NCI-H510A (cell line): ENCODE measurements at places on chromosomes 12 and 14.

DNA sequence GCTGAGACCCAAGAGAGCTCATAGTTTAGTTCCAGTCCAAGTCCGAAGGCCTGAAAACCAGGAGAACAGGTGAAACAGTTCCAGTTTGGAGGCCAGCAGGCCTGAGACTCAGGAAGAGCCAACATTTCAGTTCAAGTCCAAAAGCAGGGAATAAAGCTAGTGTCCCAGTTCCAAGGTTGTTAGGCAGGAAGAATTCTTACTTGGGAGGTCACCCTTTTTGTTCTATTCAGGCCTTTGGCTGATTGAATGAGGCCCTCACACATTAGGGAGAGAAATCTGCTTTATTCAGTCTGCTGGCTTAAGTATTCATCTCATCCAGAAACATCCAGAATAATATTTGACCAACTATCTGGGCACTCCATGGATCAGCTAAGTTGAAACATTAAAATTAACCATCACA is 294.6 kb downstream of the PCNX1 start:
- DNase-seq: no peak

GRCh38 chr14:99116741-99117295 is 155.2 kb downstream of the BCL11B start:
- DNase-seq: no peak

DNA sequence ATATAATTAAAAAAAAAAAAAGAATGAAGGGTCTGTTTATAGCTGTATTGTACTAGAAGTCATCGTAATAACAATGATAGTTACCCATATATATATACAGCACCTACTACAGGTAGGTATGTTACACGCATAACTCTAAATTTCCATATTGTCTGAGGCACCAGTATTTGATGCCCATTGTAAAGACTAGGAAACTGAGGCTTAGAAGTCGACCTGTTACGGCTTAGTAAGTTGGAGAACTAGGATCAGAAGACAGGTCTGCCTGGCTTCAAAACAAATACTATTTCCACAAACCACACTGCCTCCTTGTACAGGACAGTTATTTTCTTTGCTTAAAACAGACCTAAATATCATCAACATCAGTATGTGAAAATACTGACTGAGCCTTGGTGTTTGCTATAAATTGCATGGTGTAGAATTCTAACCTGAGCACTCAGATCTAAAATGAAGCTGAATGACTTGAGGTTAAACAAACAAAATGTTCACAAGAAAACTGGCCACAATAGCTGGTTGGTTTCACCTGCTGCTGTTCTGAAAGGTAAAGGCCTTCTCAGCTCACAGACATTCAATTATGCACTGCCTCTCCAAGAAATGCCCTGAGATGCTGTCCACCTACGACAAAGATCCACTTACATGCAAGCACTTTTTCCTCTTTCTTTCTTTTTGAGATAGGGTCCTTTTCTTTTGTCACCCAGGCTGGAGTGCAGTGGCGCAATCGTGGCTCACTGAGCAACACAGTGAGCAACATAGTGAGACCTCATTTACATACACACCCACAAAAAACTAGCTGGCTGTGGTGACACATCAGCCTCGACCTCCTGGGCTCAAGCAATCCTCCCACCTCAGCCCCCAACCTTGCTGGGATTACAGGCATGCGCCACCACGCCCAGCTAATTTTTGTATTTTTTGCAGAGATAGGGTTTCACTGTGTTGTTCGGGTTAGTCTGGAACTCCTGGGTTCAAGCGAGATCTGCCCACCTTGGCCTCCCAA is 35.7 kb downstream of the SSH1 start:
- no peak for DNase-seq

DNA sequence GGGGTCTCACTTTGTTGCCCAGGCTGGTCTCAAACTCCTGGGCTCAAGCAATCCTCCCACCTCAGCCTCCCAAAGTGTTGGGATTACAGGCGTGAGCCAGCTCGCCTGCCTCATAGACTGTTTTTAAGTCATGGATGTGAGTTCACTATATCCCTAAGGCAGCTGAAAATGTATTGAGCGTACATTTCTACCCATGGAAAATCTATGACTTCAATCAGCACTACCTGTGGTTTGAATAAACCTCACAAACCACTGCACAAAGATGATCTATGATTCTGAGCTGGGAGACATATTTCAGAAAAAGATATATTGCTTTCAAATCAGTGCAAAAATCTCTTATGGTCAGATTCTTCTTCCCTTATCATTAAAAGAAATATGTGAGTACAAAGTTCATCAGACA is 22.5 kb downstream of the GCN1 start:
- DNase-seq: no peak

DNA sequence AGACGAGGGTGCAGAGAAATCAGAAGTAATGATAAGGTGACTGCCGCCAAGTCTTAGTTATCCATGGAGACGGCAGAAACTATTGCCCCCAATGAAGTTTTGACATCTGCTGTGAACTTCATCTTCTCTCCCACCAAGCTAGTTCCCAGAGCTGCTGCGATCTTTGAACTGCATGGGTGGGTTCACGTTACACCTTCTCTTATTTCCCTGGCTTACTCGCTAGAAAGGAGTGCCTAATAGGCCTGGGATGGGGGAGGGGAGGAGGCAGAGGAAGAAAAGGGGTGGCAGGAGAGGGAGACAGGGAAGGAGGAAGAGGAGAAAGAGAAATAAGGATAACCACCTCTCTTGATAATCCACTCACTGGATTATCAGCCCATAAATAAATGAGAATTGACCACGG is 157.1 kb downstream of the NTF3 start:
- DNase-seq: no peak

DNA sequence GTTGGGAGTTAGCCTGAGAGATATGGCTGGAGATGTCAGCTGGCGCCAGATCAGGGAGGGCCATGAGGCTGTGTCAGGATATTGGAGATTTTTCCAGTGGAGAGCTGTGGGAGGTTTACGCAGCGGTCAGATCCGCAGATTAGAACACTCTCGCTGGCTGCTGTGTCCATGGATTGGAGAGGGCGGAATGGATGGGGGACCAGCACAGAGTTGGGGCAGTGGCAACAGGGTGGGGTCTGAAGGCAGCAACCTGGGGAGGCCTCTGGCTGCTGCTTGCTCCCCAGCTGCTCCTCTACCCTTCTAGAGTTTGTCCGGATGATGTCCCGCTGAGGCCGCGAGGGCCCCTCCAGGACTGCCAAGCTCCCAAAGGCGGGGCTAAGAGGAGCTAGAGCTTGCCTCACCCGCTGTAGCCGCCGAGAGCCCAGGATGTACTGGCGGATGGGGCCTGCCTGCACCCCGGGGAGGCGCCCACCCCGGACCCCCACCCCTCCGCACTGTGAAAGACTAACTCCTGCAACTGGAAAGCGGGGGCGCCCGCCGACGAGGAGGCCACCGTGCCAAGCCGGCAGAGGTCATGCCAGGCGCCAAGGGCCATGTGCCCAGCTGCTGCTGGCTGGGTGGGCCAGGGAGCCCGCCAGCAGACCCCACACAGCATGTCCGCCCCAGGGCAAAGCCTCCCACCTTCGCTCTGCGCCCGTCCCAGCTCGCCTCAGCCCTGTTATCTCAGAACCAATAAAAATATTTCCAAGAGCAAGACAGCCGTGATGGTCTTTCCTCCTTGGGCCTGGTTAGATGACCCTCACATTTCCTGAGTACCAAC is 20.2 kb upstream of the MLEC start:
- DNase-seq: no peak

GRCh38 chr14:102900631-102901571 is 21.6 kb upstream of the AMN start:
- no peak for DNase-seq

DNA sequence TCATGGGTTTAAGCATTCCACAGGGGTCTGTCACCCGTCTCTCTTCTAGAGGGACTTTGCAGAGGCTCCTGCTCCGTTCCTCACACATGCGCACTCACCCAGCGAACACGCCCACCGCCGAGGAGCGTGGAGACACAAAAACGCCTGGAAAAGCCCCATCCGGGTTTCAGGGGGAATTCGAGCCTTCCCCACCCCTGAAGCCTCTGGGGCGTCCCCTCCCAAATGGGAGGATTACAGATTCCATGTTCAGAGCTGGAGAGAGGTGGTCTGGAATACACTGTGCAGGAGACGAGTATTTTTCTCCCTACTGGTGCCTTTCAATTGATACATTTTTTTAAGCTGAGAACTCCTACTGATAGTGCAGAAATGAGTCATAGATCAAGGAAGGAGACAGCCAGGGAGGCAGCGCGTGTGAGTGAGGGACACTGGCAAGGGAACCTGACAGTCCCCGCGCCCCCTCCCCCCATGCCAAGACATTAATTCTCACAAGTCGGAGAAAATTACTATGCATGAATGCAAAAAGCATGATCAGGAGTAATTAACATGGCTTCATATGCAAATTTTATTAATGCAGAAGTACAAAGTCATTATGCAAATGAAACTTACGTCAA is 36.9 kb downstream of the BCL11B start:
- no peak for DNase-seq

- DNase-seq: no peak
Observed at GRCh38 chr14:91968280-91968679, 20.8 kb upstream of the FBLN5 start.

DNA sequence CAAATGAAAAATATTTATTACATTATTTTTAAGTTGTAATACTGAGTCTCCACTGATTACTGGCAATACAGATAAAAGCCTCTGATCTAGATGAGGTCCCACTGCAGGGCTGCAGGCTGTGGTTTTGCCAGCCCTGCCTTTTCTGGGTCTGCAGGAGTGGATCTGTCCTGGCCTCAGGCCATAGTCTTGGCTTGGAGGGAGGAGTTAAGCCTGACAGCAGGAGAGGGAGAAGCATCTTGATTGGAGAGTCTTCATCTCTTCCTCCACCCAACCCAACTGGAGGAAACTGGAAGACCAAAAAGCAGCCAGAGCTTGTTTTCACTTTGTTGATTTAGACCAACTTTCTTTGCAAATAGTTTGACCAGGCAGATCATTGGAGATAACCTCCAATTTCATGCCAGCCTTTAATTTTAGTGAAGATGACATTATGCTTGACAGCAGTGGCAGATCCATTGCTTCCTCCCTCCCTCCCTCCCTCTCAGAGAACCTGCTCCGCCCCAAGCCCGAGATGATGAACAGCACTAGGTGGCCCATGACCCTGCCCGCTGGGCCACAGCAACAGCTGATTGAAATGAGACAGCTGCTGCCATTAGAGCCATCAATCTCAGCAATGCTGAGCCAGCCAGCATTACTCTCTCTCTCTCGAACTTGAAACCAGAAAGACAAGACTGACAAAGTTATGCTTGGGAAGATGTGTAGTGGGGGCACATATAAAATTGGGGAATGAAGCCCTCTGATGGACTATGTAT is 222.4 kb downstream of the GLT1D1 start:
- peak; percentile 77 for DNase-seq

DNA sequence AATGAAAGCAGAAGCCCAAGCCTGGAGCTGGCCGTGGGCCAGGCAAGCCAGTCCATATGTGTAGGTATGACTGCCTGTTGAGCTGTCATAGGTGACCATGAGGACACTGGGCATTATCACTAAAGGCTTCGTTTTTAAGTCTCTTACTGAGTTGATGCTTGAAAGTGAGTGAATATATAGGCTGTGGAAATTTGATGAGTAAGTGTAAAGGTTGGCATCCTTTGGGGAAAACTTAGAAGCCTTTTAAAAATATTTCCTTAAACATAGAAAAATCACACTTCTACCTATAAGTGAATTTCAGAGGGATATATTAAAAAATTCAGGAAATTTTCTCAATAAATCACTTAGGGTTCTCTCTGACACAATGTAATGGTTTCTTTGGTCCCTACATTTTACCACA is 396.5 kb downstream of the FOXG1 start:
- no peak for DNase-seq
